ENCODE measurements at places on chromosomes 13 and 19.

DNA sequence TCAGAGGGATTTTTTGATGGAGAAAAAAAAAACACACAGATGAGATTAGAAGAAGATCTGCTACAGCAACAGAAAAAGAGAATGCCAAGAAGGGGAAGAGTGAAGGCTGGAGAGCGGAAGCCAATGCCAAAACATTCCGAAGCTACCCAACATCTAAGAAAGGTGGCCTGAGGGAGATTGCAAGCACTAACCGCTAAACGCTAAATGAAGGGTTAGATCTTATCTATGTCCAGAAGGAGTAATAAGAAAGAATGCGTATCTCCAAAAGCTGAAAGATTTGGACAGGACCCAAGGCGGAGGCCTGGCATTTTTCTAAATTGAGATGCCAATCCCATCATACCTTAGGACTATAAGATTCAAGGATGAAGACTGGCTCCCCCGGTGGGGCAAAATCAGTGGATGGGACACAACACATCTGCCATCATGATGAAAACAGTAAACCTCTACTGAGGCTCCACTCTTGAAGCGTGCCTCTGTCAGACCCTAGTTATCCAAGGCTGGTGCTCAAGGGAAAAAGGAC is 15.6 kb upstream of the HMGB1 start:
- no peak for DNase-seq

DNA sequence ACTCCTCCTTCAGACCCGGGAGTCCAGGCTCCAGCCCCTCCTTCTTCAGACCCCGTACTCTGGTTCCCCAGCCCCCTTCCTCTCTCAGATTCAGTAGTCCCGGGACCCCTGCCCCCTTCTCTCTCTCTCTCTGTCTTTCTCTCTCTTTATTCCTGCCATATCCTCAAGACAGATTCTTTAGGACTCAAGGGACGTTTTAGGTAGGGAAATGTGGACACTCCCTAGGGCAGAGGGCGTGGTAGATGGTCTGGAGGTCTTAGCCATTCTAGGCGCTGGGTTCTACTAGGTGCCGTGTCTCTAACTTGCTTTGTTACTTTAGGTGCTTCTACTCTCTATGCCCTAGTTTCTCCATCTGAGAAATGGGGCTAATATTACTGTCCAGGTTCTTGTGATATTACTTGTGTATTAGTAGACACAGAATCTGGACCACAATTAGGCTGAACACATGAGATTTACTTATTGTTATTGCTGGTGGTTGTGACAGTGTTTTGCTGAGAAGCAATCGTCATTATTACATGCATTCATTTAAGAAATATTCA is 751 bp upstream of the C19orf84 start:
- no peak for DNase-seq

DNA sequence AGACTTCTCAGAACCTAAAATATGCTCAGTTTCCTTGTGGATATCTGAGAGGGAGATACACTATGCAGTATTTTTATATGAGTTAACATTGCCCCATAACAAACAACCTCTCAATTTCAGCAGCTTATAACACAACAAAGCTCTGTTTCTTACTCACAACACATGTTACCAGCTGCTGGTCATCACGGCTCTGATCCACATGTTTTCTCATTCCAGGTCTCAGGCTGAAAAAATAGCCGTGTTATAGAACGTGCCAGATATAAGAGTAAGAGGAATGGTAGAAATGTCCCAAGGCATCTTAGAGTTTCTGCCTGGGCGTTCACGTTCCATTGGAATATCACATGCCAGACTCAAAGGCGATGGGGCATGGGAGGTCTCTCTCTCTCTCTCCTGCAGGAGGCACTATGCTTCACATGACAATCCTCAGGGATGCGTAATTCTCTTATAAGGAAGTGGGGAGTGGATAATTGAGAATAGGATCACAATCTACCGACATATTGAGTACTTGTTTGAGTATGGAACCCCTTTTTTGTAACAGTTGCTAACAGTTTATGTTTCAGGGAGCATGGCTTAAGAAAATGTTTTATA is 246.6 kb downstream of the NHLRC3 start:
- no peak for DNase-seq

- DNase-seq, result no peak
These were observed 1.8 kb upstream of the LILRB4 start for GRCh38 chr19:54660964-54661363.

DNA sequence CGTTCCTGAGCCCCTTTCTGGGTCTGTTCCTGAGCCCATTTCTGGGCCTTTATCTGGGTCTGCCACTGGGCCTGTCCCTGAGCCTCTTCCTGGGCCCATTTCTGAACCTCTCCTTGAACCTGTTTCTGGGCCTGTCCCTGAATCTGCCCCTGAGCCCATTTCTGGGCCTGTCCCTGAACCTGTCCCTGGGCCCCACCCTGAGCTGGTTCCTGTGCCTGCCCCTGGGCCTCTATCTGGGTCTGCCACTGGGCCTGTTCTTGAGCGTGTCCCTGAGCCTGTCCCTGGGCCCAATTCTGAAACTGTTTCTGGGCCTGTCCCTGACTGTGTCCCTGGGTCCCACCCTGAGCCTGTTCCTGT is 40.4 kb upstream of the GRTP1 start:
- no peak for DNase-seq

DNA sequence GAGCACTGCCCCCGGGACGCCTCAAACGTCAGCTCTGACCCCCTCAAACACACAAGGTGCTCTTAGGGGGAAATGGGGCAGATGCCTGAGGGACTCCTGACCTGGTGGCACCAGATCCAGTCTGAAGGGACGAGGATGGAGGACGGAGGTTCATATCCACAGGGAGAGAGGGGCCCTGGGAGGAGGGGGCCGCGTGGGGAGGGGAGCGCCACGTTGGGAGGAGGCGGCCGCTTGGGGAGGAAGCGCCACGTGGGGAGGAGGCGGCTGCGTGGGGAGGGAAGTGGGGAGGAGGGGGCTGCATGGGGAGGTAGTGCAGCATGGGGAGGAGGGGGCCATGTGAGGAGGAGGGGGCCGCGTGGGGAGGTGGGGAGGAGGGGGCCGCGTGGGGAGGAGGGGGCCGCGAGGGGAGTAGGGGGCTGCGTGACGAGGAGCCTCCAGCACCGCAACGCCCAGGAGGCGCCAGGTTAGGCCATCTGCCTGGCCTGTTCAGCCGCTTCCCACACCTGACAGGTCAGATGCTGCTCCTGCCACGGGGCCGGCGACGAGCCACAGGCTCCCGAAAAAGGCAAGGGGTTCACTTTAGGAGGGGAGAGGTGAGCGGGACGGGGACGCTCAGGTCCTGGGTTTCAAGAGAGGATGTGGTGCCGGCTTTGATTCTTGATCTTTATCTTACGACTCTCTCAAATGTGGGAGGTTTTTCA is 36.7 kb upstream of the C13orf46 start:
- peak; percentile 13 for DNase-seq

DNA sequence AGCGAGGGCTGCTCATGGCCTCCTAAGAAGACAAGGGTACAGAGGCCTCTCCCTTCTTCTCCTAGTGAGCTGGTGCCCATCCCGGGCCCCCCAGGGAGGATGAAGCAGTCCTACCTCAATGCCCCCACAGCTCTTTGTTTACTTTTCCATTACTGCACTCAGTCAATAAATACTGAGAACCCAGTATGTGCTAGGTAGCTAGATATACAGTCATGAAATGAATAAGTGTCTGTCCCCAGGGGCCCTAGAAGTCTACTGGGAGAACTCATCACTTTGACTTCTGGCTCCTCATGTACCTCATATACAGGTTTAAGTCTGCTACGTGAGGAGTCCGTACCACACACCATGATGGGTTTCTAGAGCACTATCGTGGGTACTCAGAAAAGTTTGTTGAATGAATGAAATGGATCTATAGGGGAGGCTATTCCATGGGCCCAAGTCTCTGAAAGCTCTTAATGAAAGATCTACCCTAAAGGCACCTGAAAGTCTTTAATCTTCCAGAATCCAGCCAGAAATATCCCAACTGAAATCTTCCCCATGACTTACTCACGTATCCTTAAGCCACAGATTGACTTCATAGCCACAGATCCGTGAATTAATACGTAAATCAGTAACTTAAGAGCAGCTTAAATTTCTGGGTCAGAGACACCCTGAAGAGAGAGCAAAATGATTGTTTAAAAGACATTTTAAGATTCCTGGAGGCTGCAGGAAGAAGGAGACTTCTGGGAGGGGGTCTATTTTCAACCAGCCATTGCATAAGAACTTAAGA is 51.6 kb upstream of the POMP start:
- DNase-seq, result no peak

DNA sequence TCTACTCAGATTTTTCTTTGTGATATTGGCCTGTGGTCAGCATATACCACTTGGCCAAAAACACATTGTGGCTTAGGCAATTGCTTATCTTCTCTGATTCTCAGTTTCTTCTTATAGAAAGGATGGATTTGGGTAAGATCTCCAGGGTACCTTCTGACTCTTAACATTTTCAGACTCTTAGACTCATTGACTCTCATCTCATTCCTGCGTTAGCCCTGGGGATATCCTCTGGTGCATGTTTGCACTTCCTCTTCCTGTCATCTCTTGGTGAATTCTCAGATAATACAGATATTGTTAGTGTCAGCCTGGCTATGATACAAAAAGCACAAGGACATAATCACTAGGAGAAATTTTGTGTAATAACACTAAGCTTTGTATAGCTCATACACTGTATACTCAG is 492.5 kb upstream of the GPC6 start:
- DNase-seq, result peak; percentile 7

GRCh38 chr19:46406976-46407375 is 6.4 kb downstream of the CCDC8 start:
- DNase-seq, result no peak

GRCh38 chr13:77580748-77581147 is 45.2 kb downstream of the SCEL start:
- DNase-seq, result no peak

DNA sequence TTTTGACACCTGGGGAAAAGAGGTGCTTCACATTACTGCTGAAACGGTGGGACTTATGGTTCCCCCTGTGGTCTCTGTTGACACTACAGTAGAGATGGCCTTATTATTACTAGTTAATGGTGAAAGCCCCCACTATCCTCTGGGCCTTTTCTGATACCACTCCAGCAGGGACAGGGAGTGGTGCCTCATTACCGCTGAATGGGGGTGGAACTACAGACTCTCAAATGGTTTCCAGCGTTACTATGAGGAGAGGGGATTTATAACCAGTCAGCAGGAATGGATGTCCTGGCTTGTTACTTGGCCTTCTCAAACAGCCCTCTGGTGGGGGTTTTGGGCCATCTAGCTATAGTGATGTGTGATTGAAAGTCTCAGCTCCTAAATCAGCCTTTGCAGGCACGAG is 96.7 kb upstream of the DIAPH3 start:
- DNase-seq, result peak; percentile 6

DNA sequence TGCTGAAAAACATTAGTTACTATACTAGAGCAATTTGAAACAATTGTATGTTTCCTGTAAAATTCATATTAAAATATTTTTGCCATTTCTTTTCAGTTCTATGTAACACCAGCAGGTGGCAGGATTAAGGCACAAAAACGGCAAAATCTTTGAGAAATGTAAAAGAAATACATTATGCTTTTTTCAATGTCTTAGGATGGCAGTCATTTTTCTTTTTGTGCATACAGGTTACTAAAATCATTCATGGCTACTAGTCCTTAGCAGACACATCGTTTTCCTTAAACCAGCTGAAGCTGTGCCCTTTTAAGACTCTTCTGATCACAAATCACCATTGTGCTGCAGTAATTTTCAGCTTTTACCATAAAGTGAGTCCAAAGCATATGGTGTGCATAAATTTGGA is 800.7 kb upstream of the SLITRK5 start:
- DNase-seq, result peak; percentile 72

- no peak for DNase-seq
These were observed 12.4 kb upstream of the BBC3 start for GRCh38 chr19:47243364-47243775.

DNA sequence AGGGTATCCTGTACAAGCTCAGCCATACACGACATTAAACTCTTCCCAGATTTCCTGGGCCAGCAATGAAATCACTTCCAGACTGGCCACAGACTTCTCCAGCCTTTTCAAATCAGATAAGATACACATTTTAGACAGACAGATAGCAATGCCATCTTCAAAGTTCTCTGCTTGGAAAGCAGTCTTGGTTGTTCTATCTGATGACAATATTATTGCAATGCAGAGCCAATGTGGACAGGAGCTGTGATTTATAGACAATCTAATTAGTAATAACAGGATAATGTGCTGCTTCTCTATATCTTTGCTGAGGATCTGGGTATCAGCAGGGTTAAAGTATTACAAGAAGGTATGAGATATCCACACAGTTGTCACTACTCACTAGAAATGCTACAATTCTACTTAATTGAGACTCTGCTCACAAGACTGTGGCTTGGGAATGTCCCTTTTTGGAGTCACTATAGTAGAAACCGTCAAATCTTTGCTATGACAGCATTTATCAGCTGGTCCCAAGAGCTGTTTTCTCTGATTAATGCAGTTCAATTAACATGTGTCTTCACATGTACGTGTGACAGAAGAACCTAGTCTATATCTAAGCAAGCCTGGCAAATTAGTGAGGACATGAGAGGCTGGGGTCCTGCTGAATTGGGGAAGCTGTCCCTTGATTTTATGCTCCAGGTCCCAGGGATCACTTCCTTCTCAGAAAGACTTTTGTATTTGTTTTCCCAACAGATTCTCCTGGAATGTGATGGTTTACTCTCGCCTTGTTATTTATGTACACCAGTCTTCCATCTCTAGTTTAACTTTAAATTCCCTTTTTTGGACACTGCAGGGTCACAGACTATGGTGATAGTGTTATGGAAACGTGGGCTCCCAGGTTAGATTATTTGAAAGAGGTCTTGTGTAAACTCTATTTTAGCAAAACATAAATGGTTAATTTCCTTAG is 68.8 kb downstream of the COL4A1 start:
- DNase-seq, result no peak

- DNase-seq, result no peak
These were observed 7.4 kb upstream of the CDC34 start for GRCh38 chr19:524062-524674.

- DNase-seq, result peak; percentile 58
These were observed 12.7 kb downstream of the CEACAM21 start for GRCh38 chr19:41588497-41589209.

- no peak for DNase-seq
These were observed 16.2 kb upstream of the MBNL2 start for GRCh38 chr13:97205982-97206381.

- peak; percentile 56 for DNase-seq
These were observed 287.0 kb downstream of the DCT start for GRCh38 chr13:94192431-94192975.

DNA sequence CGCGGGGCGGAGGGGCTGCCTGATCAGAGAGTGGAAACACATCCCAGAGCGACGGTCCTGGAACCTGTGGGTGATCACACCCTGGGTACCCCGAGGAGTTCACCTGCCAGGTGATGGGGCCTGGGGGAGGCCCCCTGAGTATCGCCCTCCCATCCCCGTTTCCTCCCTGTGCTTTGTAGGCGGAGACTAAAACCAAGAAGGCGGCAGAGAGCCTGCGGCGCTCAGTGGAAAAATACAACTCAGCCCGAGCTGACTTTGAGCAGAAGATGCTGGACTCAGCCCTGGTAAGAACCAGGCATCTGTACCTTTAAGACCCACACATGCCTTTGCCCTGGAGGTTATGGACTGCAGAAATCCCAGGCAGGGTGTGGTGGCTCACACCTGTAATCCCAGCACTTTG is 19.3 kb downstream of the FCHO1 start:
- no peak for DNase-seq

GRCh38 chr13:39527961-39528660 is 74.9 kb downstream of the LHFPL6 start:
- DNase-seq, result no peak

- DNase-seq, result no peak
These were observed 59.6 kb downstream of the NUFIP1 start for GRCh38 chr13:44929692-44930091.

GRCh38 chr13:21800837-21801616 is 130.2 kb downstream of the FGF9 start:
- DNase-seq, result no peak

GRCh38 chr19:17081672-17082630 is 6.4 kb downstream of the MYO9B start:
- no peak for DNase-seq

GRCh38 chr19:17778968-17779929 is 15.7 kb upstream of the B3GNT3 start:
- DNase-seq, result peak; percentile 80

Data from hematopoietic multipotent progenitor cell treated with erythropoietin and hydrocortisone succinate and interleukin-3 and kit ligand, for 4 days (in vitro differentiated cells).